ENCODE measurements at places on chromosomes 3 and 15.

- DNase-seq = no peak
Observed at GRCh38 chr15:94480289-94480834, 249.0 kb downstream of the MCTP2 start.

GRCh38 chr3:145294572-145294971, 866.4 kb downstream of the PLOD2 start:
- no peak for DNase-seq

- no peak for DNase-seq
Observed at GRCh38 chr15:48929661-48930060, 34.1 kb downstream of the SHC4 start.

DNA sequence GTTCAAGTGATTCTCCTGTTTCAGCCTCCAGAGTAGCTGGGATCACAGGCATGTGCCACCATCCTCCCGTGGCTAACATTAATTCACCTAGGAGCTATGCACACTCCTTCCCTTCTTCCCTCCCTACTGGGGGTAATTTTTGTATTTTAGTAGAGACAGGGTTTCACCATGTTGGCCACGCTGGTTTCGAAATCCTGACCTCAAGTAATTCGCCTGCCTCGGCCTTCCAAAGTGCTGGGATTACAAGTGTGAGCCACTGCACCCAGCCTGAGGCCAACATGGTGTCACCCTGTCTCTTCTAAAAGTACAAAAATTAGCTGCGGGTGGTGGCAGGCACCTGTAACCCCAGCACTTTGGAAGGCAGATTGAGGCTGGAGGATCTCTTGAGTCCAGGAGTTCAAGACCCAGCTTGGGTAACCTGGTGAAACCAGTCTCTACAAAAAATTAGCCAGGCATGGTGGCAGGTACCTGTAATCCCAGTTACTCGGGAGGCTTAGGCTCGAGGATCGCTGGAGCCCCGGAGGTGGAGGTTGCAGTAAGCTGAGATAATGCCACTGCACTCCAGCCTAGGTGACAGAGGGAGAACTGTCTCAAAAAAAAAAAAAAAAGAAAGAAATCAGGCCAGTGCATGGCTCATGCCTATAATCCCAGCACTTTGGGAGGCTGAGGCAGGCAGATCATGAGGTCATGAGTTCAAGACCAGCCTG, 6.1 kb downstream of the RNU5B-1 start:
- DNase-seq = no peak

- DNase-seq = no peak
Observed at GRCh38 chr3:109284071-109284470, 32.2 kb downstream of the DPPA2 start.

Measured in stimulated activated CD8-positive, alpha-beta memory T cell treated with anti-CD3 and anti-CD28 coated beads, Interleukin-15, amount 100 ng/mL, for 1 hour (primary cell).